ENCODE measurements at places on chromosomes 5 and 9.

- no peak for DNase-seq
Observed at GRCh38 chr9:114366334-114367128, 21.3 kb downstream of the AKNA start.

DNA sequence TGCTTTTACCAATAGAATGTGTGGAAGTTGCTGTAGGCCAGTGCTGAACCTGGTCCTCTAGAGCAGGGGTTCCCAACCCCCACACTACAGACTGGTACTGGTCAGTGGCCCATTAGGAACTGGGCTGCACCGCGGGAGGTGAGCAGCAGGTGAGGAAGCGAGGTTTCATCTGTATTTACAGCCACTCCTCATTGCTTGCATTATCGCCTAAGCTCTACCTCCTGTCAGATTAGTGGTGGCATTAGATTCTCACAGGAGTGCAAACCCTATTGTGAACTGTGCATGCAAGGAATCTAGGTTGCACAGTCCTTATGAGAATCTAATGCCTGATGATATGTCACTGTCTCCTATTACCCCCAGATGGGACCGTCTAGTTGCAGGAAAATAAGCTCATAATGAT, 6.1 kb upstream of the CCDC152 start:
- no peak for DNase-seq

- no peak for DNase-seq
Observed at GRCh38 chr5:40220260-40220659, 459.5 kb upstream of the PTGER4 start.

- no peak for DNase-seq
Observed at GRCh38 chr5:54205453-54205852, 104.9 kb downstream of the ARL15 start.

GRCh38 chr9:98228392-98229089, 26.9 kb downstream of the TBC1D2 start:
- DNase-seq = no peak

DNA sequence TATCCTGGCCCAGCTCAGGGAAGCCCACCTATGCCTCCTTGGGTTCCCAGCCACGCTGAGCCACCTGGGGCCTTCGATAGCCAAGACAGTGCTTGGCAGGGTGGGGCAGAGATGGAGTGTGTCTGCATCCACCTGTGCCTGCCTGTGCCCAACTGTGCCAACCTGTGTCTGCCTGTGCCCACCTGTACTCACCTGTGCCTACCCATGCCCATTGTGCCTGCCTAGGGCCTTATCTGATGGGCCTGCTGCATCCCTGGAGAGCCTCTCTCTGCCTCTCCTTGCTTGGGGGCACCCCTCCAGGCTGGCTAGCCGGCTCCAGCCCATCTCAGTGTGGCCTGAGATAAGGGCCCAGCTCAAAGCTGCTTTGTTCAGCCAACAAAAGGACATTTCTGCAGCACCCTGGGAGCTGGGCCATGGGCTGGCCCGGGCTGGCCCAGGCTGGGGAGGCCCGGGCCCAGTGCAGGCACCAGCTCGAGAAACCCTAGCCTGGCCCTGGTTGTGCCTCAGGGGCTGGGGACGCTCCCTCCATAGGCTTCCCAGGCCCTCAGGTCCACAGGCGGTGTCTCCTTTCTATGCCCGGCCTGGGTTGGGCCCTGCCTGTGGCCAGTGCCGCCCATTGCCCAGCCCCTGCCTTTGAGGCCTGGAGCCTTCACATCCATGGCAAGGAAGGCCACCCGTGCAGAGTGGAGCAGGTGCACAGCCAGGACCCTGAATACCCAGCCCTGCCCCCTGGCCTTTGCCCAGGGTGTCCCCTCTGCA, 37.3 kb upstream of the NOTCH1 start:
- DNase-seq = peak; percentile 23

DNA sequence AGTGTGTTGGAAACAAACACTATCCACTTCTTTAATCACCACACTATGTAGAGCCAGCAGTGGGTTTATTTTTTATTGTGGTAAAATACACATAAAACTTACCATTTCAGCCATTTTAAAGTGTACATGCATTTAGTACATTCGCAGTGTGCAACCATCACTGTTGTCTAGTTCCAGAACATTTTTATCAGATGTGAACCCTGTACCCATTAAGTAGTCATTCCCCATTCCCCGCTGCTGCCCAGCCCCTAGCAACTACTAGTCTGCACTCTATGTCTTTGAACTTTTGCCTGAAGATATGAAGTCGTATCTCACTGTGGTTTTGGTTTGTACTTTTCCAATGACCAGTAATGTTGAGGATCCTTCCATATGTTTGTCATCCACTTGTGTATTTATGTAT, 30.2 kb upstream of the F2R start:
- DNase-seq = no peak
